ENCODE measurements at places on chromosomes 4 and X.

DNA sequence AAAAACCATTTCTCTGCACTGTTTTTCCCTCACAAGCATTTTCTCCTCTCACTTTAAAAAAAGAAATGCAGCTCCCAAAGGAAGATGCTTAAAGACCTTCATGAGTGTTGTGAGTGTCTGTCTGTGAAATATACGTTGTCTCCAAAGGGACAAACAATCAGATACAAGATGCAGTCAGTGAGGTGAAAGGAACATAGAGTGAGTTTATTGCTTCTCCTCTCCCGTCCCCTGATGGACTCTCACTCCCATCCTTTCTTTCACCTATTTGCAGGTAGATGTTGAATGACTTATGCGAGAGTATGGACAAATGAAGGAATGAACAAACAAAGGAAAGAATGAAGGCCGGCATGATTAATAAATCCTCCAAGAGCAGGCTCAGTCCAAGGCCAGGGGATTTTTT, 561.2 kb upstream of the DIPK2B start:
- no peak for DNase-seq

GRCh38 chr4:140038031-140038533, 115.9 kb downstream of the MAML3 start:
- DNase-seq = no peak

- DNase-seq = no peak
These were observed 979.6 kb upstream of the POU3F4 start for GRCh38 chrX:82528525-82528924.

DNA sequence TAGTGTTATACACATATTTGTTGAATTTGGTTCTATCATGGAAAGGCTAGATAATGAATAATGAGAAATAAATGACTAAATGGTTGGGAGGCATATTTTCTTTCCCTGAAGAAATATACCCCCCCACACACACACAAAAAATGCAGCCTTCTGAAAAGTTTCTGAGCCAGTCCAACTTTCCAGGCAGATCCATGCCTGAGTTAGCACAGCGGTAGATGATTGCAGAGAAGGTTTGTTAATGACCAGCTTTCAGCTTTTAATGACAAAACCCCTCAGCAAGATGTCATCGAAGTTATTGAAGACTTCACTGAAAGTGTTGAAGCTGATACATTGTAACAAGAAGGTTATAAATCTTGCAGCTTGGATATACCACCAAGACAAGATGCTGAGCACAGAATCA, 61.4 kb downstream of the GBA3 start:
- no peak for DNase-seq
